ENCODE measurements at places on chromosomes 1 and 21. TPM values are rescaled to one million over a fixed set of nuclear protein-coding genes. Genes with fewer than 3 reads are reported as not detected.

DNA sequence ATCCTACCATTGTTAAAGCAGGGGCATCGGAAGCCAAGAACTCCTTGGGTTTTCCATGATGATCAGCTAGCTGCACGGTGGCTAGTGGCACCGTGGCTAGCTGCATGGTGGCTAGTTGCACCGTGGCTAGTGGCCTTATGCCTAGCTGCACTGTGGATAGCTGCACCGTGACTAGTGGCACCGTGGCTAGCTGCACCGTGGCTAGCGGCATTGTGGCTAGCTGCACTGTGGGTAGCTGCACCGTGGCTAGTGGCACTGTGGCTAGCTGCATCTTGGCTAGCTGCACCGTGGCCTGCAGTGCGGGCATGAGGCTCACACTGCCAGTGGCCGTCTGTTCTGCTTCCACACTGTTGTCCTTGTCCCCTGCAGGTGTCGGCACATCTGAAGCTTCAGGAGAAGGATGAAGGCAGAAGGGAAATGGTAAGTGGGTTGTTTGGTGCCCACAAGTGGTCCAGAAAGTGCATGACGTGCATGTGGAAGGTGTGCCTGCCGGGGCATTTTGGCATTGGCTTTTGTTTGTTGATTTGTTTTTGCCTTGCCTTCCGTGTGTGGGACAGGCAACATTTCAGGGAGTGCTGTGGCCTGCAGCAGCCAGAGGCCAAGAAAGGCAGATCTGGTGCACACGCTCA, 38.6 kb downstream of the TFF3 start:
- DNase-seq: no peak

DNA sequence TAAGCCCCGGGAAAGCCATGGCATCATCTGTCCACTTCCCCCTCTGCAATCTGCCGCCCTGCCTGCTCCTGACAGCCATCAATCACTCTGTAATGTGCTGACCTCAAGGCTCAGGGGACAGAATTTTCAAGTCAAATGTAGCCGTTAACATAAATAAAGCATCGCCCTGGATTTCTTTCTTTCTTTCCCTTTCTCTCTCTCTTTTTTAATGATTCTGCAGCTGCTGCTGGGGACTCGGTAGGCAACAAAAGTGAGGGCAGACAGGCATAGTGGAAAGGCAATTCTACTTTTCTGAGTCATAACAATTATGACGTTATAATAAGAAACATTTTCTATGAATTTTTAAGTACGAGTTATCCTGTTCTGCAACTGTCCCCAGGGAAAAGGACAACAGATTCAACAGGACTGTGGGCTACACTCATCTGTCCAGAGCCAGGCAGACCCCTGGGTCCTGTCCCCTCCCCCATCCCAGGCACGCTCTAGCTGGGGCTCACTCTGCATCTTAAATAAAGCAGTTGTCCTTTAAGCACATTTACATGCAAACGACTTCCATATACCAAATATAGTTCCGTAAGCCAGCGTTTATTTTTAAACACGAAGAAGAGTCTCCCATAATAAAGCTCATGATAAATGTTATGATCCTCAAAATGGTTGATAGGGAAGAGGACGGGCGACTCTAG, 78.7 kb downstream of the SSBP3 start:
- DNase-seq: no peak

DNA sequence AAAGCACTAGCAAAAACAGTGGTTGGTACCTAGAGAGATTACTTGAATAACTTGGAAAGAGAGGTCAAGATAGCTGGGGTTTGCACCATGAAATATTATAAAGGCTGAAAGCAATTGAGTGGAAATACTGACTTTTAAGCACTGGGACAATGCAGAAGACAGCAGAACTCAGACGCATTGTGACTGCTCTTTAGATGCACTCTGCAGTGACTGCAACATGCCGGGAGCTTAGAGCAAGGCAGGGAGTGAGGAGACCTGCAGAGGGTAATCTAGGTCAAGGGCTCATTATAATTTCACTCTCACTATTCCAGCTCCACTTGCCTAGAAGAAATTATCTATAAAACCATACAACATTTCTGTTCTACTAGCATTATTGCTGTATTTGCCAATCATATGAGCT, 36.6 kb downstream of the OLFM3 start:
- no peak for DNase-seq

DNA sequence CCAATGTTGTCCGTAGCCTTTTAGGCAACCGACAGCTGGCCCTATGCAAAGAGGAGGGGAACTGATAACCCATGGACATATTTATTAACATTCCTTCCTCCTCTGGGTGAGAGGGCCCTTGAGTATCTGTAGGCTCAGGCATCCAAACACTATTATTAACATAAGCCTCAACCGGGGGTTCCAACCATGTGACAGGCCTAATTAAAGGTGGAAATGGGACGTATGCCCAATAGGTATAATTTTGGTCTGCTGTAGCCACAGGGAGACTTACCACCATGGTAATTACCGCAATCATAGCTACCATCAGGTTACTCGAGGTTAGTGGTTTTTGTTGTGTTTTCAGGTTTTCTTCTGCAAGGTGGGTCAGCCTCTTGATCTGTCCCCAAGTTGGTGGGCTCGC, 5.3 kb downstream of the DAP3 start:
- DNase-seq: no peak

PLA2G2D gene
- total RNA-seq: not detected

IFNAR2 gene
- total RNA-seq: 21.9 TPM

RAB7B gene
- total RNA-seq: not detected

DNA sequence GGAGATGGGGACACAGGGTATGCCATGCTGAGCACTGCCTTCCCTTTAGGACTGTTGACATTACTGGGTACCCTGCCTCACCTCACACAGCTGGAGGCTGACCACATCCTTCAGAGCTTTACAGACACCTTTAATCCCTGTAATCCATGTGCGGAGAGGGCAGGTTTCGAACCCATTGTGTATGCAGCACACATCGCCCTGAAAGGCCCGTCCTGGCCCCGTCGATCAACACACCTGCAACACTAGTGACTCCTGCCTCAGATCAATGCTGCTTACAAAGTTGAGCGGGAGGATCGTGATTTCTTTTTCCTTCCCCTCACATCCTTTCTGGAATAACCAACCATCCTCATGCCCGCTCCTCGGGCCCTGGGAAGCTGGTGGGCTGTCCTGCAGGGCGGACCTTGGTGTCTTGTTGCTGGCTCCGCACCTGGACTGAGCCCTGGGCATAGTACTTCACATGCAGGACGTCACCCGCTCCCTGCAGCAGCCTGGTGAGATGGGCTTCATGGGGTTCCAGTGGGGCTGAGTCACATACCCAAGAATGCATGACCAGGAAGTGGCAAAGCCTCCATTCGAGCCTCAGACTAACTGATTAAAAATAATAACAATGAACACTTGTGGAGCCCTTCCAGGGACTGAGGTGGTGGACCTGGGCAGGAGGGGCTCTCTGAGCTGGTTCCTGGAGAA, 403.6 kb downstream of the PTPRU start:
- no peak for DNase-seq

DCST1 gene
- total RNA-seq: 0.30 TPM

TSPAN2 gene
- total RNA-seq: 0.43 TPM

DNA sequence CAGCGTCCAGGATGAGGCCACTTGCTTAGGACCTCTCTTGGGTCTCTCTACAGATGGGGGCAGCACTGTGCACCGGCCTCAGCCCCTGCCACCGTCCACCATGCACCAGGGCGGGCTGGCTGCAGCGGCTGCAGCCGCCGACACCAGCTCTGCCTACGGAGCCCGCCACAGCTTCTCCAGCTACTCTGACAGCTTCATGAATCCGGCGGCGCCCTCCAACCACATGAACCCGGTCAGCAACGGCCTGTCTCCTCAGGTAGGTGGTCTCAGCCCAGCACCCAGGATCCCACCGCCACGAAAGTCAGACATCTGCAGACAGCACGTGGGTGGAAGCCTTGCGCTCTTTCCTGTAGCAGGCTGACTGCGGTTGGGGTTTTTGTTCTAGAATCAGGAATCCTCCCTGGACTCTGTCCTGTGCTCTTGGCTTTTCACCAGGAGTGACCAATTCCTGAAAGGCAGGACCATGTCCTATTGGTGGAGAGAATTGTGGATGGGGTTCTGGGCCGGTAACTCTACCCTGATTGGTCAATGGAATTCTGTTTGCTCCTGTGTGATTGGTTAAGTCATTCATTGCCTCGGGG, 72.5 kb downstream of the PAX7 start:
- DNase-seq: no peak

DNA sequence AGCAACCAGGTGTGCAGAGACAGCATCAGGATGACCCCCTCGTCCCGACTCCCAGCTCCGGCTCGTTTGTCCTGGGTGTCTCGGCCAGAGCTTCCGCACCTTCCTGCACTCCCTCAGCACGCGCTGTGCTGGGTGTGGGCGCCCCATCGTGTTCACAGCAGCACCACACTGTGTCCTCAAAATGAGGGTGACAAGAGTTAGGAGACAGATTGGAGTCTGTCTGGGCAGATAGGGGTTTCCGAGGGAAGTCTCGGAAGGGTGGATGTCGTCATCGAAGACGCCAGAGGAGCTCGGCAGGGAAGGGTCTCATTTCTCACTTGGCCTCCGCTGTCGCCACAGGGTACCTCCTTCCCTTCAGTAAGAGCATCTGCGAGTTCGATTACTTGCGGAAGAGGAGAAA, 4.1 kb downstream of the CCDC27 start:
- no peak for DNase-seq

DNA sequence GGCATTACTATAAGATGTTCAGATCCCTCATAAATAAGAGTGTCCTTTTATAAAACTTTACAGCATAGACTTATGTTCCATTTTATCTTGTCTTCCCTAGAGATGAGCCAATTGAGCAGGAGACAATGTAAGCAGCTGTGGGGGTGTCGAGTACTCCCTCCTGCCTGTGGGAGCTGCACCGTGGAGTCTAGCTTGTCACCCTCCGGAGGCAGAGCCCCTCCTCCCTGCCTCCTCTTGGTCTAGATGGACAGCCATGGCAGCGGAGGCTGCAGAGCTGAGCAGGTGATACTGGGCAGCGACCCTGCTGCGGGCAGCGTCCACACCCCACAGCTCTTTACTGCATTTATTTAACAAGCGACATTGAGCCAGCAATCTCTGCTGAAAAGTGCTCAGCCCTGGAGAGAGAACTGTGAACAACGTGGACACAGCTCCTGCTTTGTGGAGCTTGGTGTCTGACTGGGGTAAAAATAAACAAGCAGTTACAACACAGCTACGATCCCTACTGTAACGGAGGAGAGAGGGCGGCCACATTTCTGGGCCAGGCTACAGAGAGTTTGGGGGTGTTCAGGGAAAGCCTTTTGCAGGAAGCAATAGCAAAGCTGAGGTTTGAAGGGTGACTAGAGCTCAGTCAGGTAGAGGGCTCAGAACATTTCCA, 12.8 kb upstream of the KIF21B start:
- no peak for DNase-seq

GRCh38 chr1:21770201-21770600, 12.7 kb downstream of the USP48 start:
- DNase-seq: no peak

- no peak for DNase-seq
Observed at GRCh38 chr1:165903672-165904071, 76.3 kb downstream of the UCK2 start.

DNA sequence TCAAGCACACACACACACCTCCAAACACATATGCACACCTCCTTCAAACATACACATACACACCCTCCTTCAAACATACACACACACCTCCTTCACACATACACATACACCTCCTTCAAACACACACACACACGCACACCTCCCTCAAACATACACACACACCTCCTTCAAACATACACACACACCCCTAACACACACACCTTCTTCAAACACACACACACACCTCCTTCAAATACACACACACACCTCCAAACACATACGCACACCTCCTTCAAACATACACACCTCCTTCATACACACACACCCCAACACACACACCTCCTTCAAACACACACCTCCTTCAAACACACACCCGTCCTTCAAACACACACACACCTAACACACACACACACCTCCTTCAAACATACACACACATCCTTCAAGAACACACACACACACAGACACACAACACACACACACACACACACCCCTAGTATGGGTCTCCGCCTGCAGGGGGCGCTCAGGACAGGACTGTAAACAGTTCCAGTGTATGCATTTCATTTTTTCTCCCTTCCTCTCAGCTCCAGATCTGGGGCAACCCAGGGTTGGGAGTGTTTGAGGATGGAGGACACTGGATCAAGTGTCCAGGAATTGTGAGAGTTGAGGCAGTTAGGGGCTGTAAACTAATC, 12.1 kb downstream of the LGR6 start:
- DNase-seq: no peak

DNA sequence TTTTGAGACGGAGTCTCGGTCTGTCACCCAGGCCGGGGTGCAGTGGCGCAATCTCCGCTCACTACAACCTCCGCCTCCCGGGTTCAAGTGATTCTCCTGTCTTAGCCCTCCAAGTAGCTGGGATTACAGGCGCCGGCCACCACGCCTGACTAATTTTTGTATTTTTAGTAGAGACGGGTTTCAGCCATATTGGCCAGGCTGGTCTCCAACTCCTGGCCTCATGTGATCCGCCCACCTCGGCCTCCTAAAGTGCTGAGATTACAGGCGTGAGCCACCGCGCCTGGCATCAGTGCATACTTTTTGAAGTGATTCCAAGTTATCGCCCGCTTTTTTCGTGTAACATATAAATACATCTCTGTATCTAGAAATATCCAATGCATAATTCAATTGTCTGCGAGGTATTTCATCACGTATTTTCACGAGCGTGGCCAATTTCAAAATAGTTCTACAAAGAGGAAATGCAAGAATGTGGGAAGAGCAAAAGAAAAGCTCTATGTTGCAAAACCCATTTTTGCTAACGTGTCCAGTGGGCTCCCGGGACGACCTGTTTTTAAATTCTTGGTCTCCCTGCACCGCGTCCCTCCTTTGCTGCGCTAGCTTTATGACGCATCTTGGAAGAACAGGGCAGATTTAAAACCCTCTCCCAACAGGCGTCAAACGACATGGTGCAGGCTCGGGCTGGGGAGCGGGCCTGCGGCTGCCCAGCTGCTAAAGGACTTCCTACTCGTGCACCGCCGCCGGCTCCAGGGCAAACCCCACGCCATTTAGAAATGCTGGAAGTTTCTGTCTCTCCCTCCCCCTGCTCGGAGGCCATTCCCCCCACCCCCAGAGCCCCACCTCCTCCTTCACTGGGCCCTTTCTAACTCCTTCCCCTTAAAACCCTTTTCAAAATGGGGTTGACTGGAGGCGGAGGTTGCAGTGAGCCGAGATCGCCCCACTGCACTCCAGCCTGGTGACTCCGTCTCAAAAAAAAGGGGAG, 923 bp upstream of the IFNGR2 start:
- DNase-seq: no peak

DNA sequence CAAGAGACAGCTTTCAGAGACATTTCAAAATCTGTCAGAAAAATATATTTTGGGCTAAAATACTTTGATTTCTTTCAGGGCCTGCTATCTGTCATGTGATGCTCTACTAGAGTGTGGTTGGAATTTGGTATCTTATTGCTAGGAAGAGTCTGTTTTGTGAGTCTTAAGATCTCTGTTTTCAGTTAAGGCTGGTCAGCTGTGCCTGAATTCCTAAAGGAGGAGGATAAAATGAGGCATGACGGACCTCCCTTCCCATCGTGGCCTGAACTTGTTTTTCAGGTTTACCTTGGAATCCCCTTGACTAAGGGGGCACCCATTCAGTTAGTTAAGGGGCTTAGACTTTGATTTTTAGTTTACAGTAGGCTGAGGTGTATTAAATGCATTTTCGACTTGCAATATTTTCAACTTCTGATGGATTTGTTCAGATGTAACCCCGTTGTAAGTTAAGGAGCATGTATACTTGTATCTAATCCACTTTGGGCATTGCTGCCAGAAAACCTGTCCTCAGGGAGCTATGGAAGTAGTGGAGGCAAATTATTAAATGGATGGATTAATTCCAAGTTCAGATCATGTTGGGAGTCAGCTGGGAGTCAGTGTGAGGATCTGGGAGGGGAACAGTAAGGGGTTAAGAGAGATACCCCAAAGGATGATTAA, 18.3 kb downstream of the CAPN2 start:
- DNase-seq: no peak

GRCh38 chr1:200332716-200333115, 77.1 kb downstream of the ZNF281 start:
- no peak for DNase-seq

All from CD8-positive, alpha-beta T cell (primary cell).